Activated naive CD8-positive, alpha-beta T cell treated with anti-CD3 and anti-CD28 coated beads for 36 hours (primary cell): ENCODE measurements at places on chromosomes 13 and 19.

GRCh38 chr19:49097453-49098288 is 12.4 kb downstream of the SNRNP70 start:
- DNase-seq = peak; percentile 71

- DNase-seq = no peak
Measured at GRCh38 chr19:29292153-29292552, 79.2 kb upstream of the UQCRFS1 start.

GRCh38 chr13:42420304-42420703 is 148.4 kb downstream of the AKAP11 start:
- peak; percentile 51 for DNase-seq

GRCh38 chr13:66154354-66154753 is 1075.8 kb downstream of the PCDH9 start:
- no peak for DNase-seq

DNA sequence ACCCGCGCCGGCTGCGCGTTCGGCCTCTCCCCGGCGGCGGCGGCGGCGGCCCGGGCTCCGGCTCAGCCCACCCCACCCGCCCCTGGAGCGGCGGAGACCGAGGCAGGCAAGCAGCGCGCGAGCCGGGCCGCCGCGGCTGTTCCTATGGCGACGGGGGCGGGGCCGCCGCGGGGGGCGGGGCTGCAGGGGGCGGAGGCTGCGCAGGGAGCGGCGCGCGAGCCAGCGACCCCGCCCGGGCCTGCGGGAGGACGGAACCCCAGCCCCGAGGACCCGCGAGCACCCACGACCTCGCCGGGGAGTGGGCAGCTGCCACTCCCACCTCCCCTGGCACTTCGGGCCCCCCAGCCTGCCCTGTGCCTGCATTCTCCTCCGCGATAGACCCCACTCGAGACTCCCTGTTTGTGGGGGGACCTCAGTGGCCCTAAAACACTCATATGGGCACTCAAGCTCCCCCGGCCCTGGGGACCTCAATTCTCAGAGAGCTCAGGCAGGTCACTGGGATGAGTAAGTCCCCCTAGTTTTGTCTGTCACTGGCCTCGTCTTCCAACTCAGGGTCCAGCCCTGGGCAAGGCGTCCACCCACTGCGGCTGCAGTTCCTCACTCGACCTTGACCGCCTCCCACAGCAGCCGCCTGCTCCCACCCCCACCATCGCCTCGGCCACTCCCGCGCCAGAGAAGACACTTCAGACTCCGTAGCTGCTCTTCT is at the start of gene CTXN1:
Gene CTXN1, minus strand, starts transcription at position 115 of the 706 bp plus-strand sequence. CDS start 597 bp downstream, outside the sequence.
- DNase-seq = peak; percentile 83

DNA sequence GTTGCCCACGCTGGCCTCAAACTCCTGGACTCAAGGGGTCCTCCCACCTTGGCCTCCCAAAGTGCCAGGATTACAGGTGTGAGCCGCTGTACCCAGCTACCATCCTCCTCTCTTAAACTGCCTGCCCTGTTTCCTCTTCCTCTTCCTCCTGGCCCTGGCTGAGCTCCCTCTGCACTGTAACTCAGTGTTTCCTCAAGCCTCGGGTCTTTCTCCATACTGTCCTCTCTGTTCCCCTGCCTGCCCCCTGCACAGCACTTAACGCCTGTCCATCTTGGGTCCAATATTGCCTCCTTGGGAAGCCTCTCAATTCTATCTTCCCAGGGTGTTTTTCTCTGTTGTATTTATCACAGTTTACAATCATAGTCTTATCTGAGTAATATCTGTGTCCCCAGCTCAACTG is 6.1 kb downstream of the LIPE start:
- no peak for DNase-seq

DNA sequence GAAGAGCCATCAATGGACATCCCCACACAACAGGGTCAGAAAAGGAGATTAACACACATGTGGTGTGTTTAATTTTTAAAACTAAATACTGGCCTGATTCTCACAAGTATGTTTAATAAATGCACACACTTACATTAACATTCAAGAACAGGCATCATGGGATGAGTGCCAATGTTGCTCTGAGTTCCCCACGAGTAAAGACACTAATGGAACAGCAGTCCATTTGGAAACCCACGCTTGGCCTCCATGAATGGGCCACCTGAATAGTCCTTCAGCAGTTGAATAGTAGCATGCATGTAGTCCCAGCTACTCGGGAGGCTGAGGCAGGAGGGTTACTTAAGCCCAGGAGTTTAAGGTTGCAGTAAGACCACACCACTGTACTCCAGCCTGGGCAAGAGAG is 195.2 kb upstream of the IPO5 start:
- DNase-seq = no peak

- DNase-seq = no peak
Measured at GRCh38 chr19:49564616-49565045, 15.7 kb downstream of the NOSIP start.

DNA sequence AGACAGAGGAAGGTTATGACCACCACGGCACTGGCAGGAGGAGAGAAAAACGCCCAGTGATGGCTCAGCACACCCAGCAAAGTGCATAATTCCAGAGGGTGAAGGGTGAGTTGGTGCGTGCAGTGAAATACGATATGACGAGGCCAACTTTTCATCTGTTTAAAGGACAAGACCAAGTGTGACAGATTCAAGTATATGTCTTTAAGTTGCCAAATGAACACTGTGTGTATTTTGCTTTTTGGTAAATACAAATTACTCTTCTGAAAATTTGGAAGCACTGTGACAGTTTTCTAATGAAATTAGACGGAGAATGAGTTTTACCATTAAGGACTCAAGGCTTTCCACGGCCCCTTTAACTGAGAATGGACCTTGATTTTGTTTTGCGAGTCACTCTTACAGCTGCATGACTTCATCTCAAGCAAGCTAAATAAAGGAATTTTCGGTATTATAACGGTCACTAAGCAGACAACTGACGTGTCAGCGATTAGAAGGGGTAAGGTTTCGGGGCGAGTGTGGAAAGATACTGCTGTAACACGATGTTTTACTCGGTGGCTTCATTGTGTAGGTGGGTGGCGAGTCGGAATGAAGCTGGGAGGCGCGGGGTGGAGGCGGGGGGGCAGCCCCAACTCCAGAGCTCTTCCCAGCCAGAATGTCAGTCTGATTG is 22.8 kb downstream of the COL4A2 start:
- DNase-seq = no peak

DNA sequence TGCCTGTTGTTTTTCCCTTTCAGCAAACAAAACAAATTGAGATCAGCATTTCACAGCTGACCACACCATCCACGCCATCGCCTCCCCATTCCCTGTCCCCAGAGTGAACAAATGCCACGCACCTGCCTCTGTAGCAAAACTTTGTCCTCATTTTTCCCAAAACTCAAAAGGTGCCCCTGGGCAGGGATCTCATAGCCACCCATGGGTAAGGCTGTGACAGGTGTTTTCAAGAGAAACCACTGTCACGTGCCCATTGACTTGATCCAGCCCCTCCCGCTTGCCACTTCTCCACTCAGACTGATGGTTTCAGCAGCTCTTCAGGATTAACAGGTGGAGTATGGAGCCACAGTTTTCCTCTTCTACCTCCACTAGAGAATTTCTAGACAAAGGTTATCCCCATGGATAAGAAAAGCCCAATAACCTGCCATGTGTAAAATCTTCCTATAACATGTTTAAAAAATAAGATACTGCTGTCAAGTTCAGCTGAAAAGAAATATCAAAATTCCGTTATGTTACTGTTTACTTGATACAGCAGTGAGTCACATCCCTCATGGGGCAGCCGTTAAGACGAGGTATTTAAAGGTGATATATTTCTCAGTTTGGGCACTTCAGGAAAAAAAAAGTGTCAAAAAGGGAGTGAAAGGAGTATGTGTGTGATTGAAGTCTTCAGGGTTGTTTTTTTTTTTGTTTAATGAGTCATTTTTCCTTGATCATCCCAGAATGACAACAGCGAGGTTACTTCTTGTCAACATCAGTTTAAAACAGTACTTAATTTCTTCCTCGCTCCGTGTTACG is 63.5 kb upstream of the GPR183 start:
- no peak for DNase-seq

GRCh38 chr13:95499811-95500712 is 52.5 kb upstream of the CLDN10 start:
- no peak for DNase-seq

DNA sequence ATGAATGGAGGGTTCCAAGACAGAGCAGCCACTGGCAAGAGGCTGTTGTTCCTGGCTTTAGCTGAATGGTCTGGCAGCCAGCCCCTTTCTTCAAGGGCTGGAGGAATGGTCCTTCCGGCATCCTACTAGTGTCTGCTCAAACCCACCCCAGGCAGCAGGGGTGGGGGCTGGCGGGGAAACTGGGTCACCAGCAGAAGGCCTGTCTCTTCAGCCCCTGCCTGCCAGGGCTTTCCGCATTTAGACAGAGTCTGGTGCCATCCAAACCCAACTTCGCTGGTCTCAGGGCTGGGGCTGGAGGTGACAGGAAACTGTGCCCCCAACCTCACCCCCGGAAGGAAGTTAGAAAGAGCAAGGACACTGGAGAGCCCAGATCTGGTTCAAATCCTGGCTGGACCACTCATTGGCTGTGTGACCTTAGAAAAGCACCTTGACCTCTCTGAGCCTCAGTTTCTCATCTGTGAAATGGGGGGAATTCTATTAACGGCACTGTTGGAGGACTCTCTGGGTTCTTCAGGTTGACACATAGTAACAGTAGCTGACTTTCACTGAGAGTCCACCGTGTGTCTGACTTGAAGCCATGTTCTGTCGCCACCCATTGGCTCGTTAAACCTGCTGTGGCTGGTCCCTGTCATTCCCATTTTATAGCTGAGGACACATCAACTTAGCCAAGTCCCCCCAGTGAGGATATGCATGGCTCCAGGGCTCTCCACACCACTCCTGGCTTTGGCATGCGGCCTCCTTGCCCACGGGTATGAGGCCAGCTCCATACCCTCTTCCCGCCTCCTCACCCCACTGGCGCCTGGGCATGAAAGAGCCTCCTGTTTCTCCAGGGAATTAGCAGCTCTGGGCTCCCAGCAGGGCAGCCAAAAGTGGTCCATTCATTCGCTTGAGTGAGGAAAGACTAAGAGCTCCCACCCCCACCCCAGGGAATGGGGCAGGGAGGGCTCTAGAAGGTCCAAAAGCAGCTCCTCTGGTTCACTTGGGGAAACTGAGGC is 2.5 kb upstream of the NR2C2AP start:
- DNase-seq = no peak

DNA sequence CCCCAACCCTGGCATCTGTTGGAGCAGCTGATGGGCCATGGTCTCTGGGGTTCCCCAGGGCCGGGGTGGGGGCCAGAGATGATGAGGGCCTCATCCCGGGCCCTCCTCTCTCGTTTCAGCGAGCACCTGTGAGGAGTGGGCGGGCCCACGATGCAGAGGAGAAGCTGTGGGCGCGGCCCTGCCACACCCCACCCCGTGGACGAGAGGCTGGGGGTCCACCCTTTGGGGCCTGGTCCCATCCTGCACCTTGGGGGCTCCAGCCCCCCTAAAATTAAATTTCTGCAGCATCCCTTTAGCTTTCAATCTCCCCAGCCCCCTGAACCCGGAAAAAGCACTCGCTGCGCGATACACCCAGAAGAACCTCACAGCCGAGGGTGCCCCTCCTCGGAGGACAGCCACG is 5.6 kb downstream of the HMG20B start:
- DNase-seq = no peak

DNA sequence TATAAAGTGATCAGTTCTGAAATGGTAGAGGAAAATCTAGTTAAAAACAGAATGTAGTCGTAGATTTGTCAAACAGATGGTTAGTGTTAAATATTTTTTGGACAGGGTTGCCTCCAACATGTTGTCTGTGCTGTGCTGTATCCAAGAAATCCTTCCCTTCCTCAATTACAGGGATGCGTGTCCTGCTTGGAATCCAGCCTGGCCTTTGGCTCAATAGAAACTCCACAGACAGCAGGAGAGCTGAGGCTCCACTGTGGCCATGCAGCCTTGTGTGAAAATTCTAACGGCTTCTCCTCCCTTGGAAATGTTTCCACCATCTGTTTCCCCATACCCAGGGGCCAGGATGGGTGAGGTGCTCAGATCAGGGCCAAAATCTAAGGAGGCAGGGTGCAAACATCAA is 67.7 kb upstream of the USP29 start:
- DNase-seq = no peak

DNA sequence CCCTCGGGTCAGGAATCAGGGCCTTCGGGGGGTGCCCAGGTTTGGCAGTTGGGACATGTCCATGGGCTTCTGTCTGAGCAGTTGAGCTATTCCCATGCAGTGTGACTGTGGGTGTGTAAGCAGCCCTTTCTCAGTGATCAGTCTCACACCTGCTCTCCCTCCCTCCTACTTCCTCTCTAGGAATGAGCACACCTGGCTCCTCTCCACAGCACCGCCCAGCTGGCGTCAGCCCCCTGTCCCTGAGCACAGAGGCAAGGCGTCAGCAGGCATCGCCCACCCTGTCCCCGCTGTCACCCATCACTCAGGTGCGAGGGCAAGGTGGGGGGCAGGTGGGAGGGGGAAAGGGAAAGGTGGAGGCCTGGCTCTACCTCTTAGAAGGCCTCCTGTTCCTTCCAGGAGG is 25.9 kb downstream of the COMP start:
- no peak for DNase-seq

DNA sequence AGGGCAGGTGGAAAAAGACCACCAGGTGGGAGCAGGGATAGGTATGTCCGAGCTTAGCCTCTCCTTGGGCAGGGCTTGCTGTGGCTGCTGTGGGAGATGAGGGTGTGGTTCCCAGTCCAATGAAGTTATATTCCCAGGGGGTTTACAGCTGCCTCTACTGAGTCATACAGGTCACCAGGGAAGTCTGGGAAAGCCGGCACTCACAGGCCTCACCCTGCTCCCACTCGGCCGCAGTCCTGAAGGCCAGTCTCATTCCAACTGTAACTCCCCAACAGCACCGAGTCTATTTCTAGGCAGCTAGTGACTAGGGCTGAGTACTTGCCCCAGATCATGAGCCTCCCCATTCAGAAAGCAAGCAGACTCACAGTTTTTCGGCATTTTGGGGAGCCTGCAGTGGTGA is 77.1 kb downstream of the FNDC3A start:
- DNase-seq = no peak

- no peak for DNase-seq
Measured at GRCh38 chr19:576768-577438, 4.5 kb downstream of the BSG start.
